Ammon's horn (tissue), 1 donor: ENCODE measurements at places on chromosomes 3 and 15.

DNA sequence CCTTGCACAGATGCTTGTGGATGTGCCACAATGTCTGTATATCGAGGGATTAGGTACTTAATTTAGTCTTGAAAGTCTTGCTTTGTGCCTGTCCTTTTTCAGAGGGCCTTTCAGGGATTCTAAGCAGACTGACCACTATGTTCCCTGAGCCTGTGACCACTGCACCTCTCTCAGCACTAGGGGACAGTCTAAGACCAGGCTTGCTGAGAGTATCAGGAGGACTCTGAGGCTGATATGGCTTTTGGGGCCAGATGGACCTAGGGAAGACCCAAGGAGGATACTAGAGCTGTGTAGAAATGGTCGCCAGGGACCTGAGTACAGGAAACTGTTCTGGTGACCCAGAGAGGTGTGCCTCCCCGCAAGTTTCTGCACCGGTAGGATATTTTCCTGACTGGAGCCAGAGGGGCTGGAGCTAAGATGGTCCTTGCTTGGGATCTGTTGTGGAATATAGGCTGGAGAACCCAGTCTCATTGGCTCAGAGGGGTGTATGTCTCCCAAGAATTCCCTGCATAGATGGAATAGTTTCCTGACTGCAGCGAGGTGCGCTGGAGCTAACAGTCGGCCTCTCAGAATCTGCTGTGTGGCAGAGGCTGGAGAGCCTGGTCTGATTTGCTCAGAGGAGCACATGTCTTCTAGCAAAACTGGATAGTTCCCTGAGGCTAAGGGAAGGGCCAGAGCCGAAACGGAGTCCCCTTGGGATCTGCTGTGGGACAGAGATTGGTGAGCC is 213.2 kb upstream of the DCBLD2 start:
- no peak for DNase-seq

- DNase-seq = no peak
Observed at GRCh38 chr3:186839874-186840641, 2.5 kb upstream of the ADIPOQ start.

DNA sequence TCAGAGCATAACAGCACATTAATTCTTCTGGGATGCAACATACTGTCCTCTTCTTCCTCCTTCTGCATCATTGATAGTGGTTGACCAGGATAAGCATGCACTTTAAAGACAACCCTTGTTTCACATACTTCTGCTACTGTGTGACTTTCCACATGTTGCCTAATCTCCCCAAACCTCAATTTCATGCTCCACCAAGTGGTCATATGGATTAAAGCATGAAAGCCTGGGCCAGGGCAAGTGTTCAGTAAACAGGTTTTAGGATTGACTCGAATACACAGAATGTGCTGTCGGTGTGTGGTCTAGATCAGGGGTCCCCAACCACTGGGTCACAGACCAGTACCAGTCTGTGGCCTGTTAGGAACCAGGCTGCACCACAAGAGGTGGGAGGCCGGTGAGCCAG is 22.5 kb upstream of the BFSP2 start:
- peak; percentile 71 for DNase-seq

DNA sequence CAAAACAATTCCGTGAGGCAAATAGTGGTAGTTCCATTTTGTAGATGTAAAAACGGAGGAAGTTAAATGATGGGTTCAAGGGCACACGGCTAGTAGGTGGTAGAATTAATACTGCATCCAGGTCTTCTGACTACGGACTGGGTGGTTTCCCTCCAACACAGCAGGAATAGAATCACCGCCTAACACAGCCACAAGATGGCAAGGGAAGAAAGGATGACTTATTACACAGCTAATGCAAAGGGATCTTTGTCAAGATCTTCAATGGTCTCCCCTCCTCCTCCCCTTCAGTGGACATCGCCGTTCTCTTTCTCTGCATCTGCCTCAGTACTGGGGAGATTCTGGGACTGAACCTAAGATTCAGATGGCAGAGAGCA is 524 bp upstream of the TOPBP1 start:
- peak; percentile 40 for DNase-seq

DNA sequence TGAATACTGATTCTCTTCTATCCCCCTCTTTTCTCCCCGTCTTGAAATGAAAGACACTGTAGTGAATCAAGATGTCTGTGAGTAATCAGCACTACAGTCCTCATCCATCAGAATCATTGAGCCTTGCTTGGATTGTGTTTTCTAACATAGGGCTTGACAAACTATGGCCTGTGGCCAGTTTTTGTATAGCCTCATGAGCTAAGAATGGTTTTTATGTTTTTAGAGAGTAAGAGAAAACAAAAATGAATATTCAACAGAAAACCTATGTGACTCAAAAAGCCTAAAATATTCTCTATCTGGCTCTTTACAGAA is 55.2 kb downstream of the PPM1L start:
- no peak for DNase-seq

DNA sequence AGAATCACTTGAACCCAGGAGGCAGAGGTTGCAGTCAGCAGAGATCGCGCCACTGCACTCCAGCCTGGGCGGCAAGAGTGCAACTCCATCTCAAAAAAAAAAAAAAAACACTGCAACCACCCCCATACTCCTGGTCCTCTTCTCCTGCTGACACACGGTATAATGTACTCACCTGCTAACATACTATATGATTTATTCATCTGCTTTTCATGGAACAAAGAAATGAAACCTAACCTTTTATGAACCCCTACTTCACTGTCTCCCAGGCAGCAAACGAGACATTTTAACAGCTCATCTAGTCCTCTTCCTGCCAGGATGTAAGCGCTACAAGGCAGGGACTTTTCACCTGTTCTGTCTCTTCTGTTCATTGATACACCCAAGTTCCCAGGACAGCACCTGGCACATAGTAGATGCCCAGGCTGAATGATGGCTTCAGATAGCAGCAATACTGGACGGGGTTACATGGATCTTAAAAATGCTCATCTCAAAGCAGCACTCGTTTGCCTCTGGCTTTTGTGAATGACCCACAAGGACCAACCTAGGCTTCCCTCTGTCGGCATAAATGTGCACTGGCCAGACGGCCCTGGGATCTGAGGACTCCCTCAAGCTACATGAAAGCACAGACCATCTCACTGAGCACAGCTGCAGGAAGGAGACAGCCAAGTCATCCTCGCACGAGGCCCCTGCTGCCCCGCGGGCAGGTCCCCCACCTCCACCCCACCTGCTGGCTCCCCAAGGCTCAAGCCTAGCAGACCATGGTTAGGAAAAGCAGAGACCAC is 20.3 kb downstream of the XXYLT1 start:
- DNase-seq = no peak

DNA sequence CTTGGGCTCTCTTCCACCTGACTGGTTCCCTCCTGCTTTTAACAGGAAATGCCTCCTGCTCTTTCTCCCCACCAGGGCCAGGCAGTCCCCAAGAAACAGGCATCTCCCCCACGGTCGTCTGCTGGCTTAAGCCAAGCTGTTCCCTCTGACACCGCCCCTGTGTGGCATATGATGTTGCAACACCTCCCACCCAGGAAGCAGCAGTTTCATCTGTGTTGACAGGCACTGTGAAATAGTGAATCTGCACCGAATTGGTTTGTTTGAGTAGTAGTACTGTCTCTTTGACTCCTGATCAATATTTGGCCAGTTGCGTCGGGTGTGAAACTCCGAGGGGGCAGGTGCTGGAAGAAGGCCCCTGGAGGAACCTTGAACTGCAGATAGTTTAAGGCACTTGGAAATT is 188.8 kb downstream of the FEZF2 start:
- peak; percentile 65 for DNase-seq

DNA sequence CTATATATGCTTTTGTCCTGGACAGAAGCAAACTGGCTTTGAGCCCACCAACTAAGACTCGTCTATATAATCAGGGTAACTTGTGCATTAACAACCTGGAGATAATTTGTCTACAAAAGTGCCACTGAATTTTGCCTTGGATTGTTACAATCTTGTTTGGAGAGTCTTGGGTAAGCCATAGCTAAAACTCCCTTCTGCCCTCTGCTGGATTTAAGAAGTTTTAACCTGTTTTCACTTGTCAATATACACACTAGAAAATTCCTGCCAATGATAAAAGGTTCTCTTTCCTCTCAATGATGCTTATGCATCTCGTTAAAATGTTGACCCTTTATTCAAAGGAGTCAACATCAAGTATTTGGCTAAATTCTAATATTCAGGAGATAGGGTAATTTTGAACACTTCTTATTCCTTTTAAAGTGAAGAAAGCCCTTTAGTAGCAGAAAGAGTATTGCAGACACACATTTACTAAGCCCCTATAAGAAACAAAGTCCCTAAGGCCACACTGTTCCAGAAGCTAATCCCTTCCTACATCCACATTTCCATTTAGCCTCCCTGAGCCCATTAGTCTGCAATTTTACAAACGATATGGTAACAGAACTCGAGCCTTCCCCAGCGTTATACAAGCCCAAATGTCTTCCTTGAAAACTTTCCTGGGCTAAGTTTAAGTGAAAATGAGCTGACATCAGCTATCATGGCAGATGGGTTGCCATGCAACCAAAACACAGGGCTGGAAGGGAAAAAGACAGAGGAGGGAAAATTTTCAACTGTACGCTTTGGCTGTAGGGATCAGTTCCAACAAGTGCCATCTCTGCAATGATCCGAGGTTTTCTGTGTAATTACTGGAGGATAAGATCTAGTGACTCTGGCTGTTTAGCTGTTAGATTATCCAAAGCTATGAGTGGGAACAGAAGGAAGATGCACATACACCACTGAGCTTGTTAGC is 75.9 kb upstream of the FGF12 start:
- peak; percentile 65 for DNase-seq

DNA sequence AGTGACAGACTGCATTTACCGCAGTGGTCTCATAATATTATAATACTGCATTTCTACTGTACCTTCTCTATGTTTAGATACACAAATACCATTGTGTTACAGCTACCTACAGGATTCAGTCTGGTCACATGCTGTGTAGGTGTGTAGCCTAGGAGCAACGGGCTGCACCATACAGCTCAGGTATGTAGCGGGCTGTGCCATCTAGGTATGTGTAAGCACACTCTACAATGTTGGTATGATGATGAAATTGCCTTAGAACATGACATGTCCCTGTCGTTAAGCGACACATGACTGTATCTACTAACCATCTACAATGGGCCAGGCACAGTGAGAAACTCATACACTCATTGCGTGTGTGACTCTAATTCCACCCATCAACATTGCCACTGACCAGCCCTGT is 85.5 kb upstream of the SEC13 start:
- no peak for DNase-seq

GRCh38 chr3:152591515-152591914 is 243.4 kb upstream of the P2RY1 start:
- no peak for DNase-seq
